Fibroblast of skin of left biceps (primary cell): ENCODE measurements at places on chromosomes 7 and 10.

DNA sequence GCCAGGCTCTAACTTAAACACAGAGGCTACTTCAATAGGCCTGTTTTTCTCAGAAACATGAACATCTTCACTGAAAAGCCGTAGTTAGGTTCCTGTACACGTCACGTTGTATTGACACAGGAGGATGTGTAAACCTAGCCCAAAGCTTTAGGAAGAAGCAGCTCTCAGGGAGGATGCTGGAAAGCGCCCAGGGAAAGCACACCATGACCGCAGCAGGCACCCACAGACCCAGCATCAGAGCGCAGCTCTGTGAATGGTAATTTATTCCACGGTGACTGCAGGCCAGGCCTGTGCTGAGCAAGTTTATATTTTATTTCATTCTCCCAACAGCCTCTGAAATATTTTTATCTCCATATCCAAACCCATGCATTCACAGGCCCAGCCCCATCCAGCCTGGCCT is 51.1 kb downstream of the ASB13 start:
- DNase-seq, result no peak

DNA sequence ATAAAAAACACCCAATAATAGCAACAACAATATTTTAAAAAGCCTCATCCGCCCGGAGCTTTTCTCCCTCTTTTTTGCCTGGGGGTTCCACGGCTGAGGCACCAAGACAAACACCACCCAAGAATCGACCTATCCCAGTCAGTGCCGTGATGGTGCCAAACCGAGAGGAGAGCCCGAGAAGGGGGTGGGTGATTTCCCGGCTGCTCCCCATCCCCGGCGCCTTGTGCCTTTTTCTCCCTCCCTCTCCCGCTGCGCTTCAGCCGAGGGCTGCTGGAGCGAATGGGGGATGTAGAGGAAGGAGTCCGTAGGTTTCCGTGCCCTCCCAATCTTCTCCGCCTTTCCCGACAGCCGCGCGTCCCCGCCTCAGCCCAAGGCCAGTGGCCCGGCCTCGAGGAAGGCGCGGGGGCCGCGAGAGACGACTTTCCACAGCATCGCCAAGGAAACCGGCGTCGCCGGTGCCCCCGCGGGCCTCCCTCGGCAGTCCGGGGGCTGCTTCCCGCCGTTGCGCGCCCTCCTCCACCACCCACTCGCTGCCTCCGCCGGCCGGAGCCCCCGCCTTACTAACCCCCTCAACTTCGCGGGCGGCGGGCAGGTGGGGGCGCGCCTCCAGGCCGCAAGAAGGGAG is 1.3 kb downstream of the EGR2 start:
- no peak for DNase-seq

- no peak for DNase-seq
These were observed 8.4 kb upstream of the URGCP start for GRCh38 chr7:43914795-43915194.

GRCh38 chr7:28070297-28071055 is 110.1 kb downstream of the JAZF1 start:
- DNase-seq, result no peak

GRCh38 chr10:62010366-62010765 is 108.9 kb downstream of the ARID5B start:
- no peak for DNase-seq

GRCh38 chr7:70219061-70219460 is 620.8 kb downstream of the AUTS2 start:
- DNase-seq, result no peak

GRCh38 chr7:21971780-21972396 is 26.2 kb upstream of the CDCA7L start:
- DNase-seq, result no peak

- DNase-seq, result no peak
These were observed 139.9 kb downstream of the ARL4A start for GRCh38 chr7:12827219-12827821.

DNA sequence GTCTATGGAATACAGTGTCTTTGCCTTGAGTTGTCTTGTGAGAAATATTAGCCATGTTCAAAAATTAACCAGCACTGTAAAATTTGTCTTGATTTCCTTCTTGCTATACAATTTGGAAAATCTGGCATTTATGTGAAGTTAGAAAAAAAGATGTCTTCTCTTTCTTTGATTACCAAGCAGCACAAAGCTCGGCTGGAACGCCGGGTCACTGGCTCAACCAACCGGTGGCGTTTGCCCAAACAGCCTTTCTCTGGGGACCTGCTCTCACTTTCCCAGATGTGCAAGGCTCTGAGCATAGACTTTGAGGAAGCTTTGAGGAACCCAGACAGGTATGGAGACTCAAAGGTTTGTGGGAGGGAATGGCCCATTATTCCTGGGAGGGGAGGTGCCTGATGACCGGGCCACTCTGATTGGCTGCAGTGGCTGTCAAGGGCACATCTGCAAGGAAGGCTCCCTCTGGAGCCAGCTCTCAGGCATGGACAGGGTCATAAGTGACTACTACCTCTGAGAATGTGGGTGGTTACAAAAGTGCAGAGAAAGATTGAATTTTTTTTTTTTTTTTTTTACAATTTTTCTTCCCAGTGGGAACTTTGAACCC is 5.6 kb downstream of the BTBD16 start:
- DNase-seq, result no peak

DNA sequence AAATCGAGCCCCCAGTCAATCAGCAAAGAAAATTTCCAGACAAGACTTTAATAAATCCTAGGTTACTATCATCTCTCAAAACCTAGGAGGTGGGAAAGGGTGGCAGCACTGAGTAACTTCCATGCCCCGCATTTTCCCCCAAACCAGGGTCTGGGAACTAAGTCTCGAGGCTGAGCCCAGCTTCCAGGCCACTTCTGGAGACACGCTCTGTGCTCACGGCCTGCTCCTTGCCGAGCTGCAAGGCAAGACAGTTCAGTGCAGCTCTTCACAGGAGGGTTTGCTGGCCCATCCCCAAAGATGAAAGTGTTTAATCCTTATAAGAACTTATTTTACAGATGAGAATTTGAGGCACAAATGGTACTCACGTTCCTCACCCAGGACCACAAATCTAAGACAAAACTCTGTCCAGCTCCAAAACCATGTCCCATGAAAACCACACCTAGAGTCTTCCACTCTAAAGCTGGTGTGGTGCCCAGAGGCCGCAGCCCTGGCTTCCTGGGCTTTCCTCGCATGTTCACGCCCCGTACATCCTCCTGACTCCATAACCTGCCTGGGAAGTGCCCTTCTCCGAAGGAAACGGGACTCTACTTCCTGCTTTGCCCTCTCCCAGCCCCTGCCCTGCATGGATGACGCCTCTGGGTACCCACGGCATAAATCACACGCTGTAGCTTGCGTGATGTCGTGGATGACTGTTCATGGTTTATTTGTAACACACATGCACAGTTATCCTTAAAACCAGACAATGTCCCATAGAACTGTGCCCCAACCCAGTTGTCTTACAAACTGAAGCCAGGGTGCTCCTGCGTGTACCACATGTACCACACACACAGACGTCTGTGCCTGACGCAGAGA is 201.2 kb downstream of the DIP2C start:
- no peak for DNase-seq

- DNase-seq, result no peak
These were observed 434.3 kb downstream of the MDFIC start for GRCh38 chr7:115356139-115356746.

DNA sequence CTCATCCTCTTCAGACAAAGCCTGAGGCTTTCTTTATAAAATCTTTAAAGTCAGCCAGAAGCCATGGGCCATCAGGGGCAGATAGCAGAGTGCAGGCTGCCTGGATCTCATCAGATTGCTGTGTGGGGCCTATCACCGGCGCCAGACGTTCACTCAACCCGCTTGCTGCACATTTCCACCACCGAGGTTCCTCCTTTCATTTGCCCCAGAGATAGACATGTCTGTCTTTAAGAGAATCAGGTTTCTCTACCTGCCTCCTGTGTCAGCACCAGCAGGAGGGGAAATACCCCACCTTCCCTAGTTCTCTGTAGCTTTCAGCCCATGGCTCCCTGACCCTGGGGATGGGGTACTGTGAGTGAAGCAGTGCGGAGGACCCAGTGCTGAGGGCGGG is 22.0 kb downstream of the SLC18A2 start:
- DNase-seq, result no peak

- no peak for DNase-seq
These were observed 40.9 kb downstream of the ELFN1 start for GRCh38 chr7:1710936-1711335.

- DNase-seq, result no peak
These were observed 112.0 kb downstream of the PDE1C start for GRCh38 chr7:31958226-31958625.

DNA sequence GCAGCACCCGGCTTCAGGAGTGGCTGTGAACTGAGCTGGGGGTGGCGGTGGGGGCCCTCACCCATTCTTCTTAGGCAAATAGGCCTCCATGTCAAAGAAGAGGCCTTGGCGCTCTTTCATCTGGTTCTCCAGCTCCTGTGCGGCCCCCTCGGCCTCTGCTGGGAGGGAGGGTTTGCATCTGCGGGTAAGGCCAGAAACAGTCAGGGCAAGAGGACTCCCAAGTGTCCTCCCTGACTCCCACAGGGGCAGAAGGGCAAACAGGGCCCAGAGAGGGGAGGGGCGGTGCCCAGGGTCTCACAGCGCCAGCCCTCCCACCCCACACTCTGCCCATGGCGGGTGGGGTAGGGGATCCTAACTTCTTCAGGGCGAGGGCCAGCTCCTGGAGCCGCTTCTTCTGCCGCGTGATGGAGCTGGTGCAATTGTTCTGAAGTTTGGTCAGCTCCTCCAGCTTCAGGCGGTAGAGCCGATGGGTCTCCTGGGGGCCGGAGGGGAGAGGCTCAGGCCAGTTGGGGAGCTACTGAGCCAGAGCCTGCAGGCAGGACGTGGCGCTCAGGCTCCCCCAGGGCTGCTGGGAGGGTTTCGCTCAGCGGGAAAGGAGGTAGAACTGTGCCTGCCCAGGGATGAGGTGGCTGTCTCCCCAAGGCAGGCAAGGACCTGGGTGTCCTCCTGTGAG is 2.2 kb downstream of the TMEM120A start:
- no peak for DNase-seq

DNA sequence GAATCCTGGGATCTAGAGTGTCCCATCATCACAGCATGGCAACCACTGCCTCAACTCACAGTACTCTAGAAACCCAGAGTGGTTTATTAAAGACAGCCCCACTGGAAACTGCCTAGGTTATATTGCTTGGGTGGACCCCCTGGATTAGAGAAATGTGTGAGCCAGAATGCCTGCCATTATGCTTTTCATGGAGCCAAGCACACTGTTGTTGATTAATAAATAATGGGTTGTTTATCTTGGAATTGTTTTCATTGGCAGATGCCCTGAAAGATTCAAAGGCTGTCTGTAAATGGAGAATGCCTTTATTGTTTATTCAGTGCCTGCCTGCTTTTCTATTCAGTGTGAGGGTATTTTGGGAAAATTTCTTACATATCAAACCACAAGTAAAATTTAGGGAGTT is 52.1 kb downstream of the GNAI1 start:
- DNase-seq, result no peak

- DNase-seq, result no peak
These were observed 47.5 kb downstream of the JAKMIP3 start for GRCh38 chr10:132113206-132113605.

GRCh38 chr7:143285470-143285778 is 666 bp downstream of the TMEM139 start:
- DNase-seq, result no peak

- DNase-seq, result peak; percentile 98
These were observed 478.5 kb downstream of the KIF20B start for GRCh38 chr10:90179696-90180407.

GRCh38 chr7:137606061-137606674 is 240.6 kb downstream of the DGKI start:
- peak; percentile 22 for DNase-seq

DNA sequence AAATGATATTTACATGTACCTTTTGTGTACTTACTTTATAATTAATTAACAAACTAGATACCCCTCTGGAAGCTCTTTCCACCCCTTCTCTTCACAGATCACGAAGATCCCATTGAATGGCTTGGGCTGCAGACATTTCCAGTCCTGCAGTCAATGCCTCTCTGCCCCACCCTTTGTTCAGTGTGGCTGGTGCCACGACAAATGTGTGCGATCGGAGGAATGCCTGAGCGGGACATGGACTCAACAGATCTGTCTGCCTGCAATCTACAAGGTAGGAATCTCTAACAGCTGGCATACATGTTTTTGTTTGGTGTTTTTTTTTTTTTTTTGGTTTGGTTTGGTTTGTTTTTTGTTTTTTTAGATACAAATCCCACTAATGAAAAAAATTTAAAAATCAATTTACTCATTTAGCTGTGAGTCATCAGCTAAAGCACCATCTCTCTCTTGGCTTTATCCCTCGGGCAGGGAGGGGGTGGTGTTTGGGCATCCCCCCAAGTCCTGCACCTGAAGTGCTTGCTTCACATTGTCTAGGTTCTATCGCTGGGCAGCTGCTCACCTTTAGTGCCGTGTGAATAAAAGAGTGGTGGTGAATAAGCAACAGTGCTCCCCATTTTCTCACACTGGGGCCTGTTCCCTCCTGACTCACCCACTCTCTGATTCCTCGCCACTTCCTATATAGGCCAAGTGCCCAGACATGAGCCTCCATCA is 68.9 kb downstream of the MET start:
- DNase-seq, result no peak

DNA sequence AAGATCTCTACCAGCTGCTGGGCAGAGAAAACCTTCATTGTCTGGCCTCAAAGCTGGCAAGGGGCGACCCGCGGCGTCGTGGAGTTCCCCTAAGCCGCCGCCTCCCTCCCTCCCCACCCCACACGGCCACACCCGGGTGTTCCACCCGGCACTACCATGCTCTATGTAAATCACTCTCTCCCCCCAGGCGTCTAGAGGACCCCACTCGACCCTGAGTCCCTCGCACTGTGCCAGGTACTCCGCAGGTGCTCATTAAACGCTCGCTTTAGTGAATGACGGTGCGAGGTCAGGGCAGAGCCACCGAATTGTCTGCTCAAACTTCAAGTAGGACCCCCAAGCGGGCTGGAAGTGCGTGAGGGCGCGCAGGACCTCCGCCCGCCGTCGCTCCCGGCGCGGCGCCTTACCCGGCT is 628 bp downstream of the PARP12 start:
- no peak for DNase-seq

DNA sequence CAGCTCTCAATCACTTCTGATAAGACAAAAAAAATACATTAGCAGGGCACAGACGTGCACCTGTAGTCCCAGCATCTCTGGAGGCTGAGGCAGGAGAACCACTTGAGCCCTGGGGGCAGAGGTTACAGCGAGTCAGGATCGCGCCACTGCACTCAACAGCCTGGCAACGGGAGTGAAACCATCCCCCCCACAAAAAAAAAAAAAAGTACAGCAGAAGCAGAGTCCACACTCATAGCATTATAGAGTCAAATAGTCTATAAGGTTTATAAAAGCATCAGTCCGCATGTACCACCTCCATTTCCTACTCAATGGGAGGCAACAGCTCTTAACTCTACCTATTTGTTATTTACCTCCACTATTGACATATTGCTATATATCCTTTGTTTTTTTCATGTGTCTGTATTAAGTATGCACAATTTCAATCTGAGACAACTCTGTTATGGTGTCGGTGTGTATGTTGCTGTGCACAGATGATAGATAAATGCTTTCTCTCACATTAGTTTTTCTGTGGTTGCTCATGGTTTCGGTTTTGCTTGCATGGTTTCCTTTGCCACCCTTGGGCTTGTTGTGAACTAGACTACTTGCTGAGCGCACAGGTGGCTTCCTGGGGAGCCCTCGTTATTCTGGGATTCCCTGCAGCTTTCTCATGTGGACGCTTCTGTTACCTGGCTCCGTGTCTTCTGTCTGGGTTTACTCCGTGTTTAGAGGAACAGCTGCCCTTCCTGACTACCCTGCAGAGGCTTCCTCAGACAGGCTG is 40.4 kb downstream of the PROSER2 start:
- DNase-seq, result no peak

GRCh38 chr10:98696516-98696915 is 249.8 kb upstream of the HPS1 start:
- DNase-seq, result no peak

GRCh38 chr10:124179308-124180043 is 86.1 kb upstream of the CHST15 start:
- no peak for DNase-seq
